ENCODE measurements at places on chromosomes 2 and 18. TPM values are rescaled to one million over a fixed set of nuclear protein-coding genes. Genes with fewer than 3 reads are reported as not detected.

Gene OSR1
- 21.4 TPM for total RNA-seq

Gene MAPK4
- not detected for total RNA-seq

Gene TRMT61B
- 12.3 TPM for total RNA-seq

Gene CNGA3
- total RNA-seq = not detected

Gene FEV
- not detected for total RNA-seq

Gene TTN
- total RNA-seq = 0.85 TPM

Gene OXER1
- total RNA-seq = not detected

Gene GKN1
- total RNA-seq = not detected
